Purkinje cell (primary cell): ENCODE measurements at places on chromosomes 5 and 9. TPM values are rescaled to one million over a fixed set of nuclear protein-coding genes. Genes with fewer than 3 reads are reported as not detected.

Gene ZCCHC10
- 32.1 and 50.0 TPM in 2 replicates for polyA plus RNA-seq

Gene BHMT2
- polyA plus RNA-seq = not detected in 2 replicates

Gene PCAT7
- polyA plus RNA-seq = 0.53 TPM in 1 of 2 replicates, not detected in the other

Gene PCSK5
- polyA plus RNA-seq = 2.8 and 3.4 TPM in 2 replicates

Gene TCOF1
- polyA plus RNA-seq = 5.8 and 6.0 TPM in 2 replicates
